Colonic mucosa (tissue), 4 donors: ENCODE measurements at places on chromosomes 7 and 10.

DNA sequence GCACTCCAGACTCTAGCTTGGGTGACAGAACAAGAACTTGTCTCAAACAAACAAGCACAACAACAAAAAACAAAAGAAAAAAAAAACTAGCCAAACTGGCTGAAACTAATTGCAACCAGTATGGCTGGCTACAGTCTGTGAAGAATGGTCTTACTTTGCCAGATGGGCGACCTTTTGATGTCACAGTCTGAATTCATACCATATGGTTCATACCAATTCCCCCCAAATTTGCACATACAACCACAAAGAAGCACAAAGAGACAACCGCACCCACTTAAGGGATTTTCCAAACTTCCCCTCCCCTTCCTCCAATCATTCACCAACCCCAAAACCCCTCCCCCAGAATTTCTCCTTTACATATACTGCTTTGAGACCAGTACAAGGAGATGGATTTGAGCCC lies 114.2 kb downstream of the SPAG6 start:
- DNase-seq = no peak

DNA sequence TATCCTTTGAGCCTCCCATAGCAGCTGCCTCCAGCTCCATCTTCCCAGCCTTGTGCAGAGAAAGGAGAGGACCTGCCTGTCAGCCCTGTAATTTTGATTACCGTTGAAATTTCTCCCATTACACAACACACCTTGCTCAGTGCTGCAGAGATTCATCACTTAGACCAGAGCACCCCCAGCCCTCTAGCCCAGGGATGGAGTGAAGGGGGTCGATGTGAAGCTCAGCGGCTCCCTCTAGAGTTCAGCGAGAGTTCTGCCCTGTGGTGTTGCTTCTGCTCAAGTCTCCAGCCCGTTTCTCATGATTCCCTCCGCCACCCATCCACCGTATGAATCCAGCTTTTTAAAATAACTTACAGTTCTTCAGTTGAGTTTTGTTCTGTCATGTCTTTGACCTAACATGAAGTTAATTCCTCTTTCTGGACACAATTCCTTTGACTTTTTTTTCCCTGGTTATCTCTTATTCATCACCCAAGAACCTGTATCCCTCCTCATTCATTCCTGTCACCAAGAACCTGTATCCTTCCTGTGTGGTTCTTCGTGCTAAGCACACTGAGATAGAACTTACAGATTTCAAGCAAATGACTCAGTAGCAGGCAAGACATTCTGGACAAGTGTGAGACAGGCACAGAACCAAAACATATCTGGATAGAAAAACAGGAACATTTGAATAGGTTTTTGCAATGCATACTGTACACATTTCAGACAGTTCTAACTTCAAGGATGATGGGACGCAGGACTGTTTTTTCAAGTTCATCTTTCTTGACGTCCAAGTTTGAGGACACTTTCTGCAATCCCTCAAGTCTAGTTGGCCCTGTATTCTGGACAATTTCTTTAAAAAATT lies 35.0 kb upstream of the ZNF32 start:
- DNase-seq = no peak

DNA sequence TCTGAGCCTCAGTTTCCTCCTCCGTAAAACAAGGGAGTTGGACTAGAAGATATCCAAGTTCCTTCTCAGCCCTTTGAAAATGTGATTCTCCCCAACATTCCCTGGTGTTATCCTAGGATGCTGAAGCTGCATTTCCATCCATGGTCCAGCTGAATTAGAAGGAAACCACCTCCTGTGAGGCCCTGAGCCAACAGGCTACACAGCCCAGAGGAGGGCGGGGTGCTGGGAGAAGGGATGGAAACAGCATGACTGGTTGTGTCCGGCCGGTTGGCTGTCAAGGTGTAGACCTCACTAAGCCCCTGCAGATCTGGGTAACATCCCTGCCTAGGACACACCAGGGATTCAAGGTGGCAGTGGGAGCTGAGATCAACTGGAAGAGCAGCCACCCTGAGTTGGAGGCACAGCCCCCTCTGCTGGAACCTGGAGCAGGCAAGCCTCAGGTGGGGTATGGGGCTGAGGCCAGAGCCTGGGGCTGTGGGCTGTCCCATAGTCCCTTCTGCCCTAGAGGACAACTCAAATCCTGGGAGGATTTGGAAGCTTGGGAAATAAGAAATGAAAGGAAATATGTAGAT lies 72.0 kb downstream of the PAX2 start:
- no peak for DNase-seq

GRCh38 chr10:30857803-30858202 lies 173.9 kb downstream of the ZNF438 start:
- peak; percentile 40 for DNase-seq

DNA sequence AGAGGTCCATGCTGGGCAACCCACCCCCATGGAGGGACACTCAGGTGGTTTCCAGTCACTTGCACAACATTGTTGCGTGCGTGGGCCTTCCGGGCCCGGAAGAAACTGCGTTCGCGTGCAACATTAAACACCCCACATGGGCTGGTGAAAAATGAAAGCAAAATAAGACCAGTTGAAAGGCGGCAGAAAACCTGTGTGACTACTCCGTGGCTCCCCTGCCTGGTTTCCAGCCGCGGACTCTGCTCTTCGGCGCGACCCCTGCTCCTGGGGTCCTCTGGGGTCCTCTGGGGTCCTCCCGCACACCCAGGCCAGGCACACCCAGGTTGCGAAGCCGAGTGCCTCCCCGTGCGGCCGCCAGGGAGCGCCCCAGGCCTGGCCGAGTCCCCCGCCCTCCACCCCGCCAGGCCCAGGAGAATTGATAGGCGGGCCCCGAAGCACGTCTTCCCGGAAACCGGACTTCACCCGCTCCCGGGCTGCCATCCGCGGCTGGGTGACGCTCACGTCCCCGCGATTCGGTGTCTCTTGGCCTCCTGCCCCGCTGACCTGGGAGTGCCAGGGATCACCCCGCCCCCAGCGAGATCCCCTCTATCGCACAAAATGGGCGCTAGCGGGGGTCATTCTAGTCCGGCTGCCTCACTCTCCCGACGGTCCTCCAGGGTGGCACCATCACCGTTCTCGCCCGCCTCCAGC lies 1.9 kb upstream of the SH2D4B start:
- peak; percentile 82 for DNase-seq

DNA sequence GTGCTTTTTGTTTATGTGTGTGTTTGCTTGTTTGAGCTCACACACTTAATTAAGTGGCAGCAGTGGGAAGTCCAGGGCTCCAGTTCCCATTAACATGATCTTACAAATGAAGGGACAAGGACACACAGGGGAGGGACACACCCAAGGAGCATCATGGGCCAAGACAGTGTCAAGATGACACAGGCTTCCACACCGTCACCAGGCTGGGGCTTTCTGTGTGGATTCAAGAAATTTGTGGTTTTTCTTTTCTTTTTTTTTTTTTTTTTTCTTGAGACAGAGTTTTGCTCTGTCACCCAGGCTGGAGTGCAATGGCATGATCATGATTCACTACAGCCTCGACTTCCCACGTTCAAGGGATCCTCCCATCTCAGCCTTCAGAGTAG lies 173.6 kb downstream of the KIAA1217 start:
- no peak for DNase-seq

DNA sequence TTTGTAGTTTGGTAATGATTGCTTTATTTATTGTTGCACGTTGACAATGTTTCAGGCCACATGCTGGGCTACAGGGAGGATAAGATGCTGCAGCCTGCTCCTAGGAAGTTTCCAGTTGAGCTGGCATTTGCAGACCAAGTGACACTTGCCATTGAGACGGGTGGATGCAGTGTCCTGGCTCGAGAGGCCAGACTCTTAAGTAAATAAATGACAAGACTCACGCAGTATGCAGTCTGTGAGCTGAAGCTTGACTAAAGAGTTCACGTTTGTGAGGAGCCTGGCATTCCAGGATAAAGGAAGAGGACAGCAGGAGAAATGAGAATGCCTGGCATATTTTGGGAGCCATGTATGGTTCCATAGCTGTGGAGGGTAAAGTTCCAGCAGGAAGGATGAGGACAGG lies 105.8 kb downstream of the BAMBI start:
- DNase-seq = no peak
